ENCODE measurements at places on chromosomes 3 and 15.

- DNase-seq, result no peak
These were observed 334.4 kb upstream of the THRB start for GRCh38 chr3:24829011-24829581.

DNA sequence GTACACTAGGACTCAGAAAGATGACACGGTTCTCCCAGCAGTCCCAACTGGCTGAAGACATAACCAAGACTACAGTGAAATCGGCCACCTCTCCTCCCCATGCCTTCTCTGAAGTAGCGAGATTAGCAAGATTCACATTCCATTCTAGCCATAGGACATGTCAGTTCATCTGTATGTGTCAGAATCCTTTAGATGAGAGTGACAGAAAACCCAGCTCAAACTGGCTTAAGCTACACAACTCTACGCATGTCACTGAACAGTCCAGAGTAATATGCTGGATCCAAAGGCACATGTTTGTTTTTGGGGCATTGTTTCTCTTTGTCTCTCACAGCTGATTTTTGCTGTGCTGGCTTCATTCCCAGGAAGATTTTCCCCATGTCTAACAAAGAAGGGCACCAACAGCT is 75.8 kb downstream of the RARB start:
- DNase-seq, result no peak

DNA sequence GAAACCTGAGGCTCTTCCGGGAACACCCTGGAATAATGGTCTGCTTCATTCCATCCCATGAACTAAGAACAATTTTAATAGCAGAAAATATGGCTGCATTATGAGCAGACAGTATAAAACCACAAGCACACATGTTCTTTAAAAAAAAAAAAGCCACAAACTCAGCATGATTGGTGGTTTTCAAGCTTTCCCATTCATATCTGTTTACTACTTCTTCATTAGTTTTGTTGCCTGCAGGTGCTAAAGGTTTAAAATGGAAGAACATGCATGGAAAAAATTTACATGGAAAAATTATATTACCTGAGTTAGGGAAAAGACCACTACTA is 137.9 kb upstream of the HES1 start:
- no peak for DNase-seq

DNA sequence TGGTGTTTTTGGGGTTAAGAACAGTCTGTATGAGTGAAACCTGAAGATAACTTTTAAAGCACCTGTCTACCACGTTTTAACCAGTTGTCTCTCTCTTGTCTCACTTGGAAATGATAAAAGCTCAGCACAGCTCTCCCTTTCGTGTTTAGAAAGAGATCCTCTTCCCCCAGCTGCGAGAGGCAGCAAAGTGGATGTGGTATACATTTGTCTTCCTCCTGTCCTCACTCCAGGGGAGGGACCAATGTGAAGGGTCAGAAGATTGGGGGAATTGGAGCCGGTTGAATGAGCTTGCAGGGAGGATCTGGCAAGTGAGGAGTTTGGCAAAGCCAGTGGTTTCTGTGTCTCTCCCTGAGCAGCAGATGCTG is 14.6 kb downstream of the SMAD6 start:
- no peak for DNase-seq

DNA sequence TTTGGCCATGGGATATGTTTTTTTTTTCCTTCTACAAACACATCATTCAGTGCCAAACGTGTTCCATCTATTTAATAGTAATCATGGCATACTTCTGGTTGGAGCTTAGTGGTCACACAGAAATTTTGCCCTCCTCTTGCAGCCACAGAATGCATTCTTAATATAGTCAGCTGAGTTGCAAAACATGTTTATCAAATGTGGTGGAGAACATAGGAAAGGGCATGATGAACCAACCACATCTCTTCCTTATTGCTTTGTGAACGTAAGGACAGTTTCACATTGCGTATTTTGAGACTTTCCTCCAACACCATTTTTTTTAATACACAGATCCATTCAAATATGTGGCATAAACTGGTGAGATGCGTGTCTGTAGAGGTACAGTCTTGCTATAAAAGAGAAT is 106.8 kb downstream of the BBX start:
- no peak for DNase-seq

DNA sequence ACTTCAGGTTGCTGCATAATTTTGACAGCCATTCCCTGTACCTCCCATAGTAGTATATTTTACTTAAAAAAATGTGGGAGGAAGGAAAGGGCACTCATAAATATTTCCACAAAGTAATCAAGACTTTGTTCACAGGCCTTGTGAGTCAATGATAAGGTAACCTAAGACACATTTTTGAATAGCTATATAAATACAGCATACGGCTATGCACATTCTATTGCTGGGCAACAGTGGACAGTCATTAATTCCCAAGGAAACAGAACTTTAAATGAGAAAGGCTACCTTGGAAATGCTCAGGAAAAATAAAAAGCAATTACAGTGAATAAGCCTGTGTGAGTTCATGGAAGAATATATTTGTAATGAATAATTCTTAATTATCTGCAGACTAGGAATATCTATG is 144.0 kb downstream of the CADM2 start:
- no peak for DNase-seq

GRCh38 chr3:173920386-173920785 is 522.8 kb downstream of the NLGN1 start:
- peak; percentile 0 for DNase-seq

- DNase-seq, result no peak
These were observed 55.8 kb downstream of the SEMA6D start for GRCh38 chr15:47773143-47773542.

DNA sequence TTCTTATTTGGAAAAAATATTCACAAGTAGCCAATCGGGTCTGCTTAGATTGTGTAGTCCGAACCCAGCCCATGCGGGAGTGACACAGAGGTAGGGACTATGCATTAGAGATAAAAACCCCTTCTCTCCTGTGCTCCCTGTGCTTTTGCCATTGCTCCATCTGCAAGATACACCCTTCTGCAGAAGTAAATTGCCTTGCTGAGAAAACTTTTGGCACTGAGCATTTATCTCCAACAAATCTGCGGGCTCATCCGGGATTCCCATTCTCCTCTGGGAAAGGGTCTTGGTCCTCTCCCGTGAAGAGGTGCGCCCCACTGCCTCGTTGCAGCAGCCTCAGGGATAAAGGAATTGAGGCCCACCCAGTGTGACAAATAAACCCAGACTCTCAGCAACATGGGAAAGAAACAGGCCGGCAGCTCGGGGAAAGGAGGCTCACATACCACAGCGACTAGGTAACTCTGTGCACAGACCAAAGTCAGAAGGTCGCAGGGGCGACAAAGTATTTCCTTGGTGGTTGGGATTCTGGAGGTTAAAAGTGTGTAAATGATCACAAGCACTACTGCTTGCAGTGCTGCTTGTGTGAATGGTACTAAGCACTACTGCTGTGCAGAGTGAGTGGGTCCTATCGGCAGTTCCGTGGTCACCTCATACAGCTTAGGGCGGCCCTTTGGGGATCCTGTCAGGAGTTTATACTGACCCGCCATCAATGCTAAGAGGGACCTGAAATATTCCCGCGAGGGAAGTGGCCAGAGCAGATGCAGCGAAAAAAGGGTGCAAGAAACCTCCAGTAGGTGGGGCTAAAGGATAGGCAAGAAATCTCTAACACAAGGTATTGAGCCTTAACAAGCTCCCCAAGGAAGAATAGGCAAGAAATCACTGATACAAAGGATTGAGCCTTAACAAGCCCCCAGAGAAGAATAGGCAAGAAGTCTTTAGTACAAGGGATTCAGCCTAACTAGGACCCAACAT is 54.3 kb downstream of the GSK3B start:
- DNase-seq, result peak; percentile 53

DNA sequence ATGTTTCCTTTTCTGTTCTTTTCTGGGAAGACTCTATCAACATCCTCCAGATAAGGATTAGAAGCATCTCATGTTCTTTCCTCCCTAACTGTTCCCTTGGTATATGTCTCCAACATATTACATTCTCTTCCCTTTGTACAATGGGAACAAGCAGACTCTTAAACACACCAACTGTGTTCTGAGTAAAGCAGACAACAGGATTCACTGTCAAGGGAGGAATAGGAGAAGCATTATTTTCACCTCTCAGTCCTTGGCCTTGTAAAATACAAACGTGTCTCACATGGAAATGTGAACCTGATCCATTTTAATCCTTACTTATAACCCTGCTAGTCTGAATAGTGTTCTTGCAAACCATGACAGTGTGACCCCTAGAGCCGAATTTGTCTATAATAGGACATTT is 19.6 kb downstream of the GYG1 start:
- no peak for DNase-seq

GRCh38 chr15:77607894-77608261 is 24.8 kb downstream of the LINGO1 start:
- DNase-seq, result peak; percentile 40

GRCh38 chr15:35725353-35725752 is 179.4 kb upstream of the DPH6 start:
- no peak for DNase-seq

DNA sequence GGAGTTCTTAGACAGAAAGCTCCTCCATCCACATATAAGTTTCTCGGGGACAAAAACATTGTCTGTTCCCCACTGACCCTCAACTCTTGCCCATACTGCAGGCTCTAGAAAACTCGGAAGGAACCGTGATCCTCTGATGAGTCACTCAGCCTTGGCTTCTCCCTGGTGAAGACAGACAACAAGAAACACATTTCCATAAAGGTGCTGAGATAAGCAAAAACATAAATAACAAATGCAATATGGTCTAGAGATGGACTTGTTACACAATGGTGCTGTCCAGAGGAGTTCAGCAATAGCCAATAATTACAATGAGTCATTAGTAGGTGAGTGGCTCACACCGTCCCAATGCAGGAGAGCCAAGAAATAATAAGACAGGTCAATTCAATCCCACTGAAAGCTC is 43.7 kb downstream of the MAGI1 start:
- no peak for DNase-seq

GRCh38 chr3:108416111-108416869 is 94.1 kb downstream of the MYH15 start:
- no peak for DNase-seq

DNA sequence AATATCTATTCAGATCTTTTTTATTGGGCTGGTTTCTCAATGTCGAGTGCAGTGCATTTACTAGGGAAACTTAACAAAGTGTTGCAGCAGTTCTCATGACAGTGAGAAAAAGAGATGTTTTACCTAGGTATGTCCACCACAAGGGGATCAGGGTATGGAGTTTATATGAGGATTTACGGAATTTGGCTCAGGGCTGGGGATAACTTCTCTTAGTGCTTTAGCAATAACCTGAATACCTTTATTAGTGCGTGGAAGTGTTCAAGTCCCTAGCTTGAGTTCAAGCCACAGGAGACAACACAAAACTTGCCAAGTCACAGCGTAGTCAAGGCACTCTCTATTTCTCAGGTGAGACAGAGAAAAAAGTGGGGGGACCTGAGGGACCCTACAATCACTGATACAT is 3.9 kb upstream of the CCR3 start:
- no peak for DNase-seq

- DNase-seq, result no peak
These were observed 183.1 kb upstream of the KCNMB2 start for GRCh38 chr3:178353006-178353694.

DNA sequence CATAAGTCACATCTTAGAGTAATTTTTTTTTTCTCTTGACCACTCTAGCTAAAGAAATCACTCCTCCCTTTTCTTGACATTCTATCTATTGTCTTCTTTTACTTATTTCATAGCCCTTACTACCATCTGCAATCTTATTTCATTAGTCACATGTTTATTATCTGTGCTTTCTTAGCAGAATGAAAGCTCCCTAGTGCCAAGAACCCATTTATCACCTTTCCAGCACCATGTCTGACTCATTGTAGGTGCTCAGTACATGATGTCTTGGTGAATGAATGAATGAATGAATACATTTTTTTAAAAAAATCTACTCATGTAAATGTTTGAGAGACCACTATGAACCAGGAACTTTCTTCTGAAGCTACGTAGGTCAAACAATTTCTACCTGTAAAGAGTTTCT is 157.2 kb downstream of the CADPS start:
- DNase-seq, result no peak

DNA sequence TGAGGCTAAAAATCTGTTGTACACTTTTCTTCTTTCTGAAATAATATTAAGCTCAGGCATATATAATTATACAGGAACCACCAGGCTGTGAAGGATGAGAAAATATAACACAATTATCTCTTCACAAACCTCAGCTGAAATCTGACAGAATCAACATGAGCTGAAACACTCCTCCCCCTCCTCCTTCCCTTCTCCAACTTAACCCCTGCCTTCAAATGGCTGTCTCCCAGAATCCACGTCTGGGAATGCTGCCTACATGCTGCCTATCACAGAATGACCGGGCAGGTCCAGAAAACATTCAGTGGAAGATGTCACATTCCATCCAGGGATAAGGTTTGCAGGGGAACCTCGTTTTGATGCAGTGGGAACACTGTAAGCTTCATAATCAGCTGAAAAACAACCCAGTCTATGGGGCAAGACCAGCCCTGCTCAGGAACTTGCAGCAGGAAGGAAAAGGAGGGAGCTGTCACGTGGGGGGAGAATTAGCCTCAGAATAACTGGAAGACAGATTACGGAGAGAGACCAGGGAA is 44.0 kb upstream of the SEMA6D start:
- DNase-seq, result no peak

DNA sequence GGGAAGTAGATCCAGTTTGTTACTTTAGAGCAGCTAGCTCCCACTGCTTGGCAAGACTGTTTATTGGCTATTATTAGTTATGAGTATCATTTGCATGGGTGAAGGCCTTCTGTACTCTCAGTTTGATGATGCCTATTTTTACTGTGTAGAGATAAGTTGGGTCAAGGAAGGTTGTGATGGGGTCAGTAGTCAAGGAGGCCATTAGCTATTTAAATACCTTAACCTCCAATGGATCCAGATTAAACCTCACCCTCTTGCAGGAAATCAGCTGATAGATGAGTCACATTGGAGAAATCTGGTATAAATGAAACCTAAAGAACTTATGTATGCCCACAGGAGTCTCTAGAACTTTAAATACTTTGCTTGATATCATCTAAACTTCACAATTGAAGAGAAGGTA is 45.0 kb downstream of the THBS1 start:
- no peak for DNase-seq

- DNase-seq, result no peak
These were observed 51.6 kb upstream of the ABHD17C start for GRCh38 chr15:80643431-80643951.

GRCh38 chr3:129758785-129759320 is 134.7 kb downstream of the TMCC1 start:
- DNase-seq, result no peak

DNA sequence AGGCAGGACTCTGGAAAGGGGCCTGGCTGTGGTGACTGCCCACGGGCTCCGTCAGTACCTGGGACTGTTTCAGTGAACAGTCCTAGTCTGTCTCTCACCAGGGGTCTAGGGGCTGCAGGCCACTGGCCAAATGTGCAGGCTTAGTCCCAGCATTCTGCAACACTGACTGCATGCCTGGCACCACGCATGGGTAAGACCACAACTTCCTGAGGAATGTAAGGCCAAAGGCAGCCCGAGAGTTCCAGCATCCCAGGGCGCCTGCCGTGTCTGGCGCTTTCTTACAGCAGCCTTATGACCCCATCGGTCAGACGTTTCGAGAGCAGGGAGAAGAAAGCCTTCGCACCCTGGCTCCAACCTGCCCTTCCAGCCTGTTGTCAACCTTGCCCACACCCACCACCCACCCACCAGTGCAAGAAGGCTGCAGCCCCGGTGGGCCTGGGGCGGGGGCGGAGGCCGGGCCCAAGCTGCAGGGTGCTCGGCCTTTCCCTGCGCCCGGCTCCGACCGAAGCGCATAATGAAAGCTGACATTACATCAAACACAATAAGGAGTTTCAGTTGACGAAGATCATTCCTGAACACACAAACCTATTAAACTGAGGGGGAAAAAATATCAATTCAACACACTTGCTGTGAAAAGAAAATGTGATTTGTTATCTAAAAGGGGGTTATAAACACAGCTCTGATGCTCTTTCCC is 29.5 kb upstream of the TMEM115 start:
- no peak for DNase-seq

Data from OCI-M1 (cell line).